Airway epithelial cell (primary cell): ENCODE measurements at places on chromosomes 5 and 9. TPM values are rescaled to one million over a fixed set of nuclear protein-coding genes. Genes with fewer than 3 reads are reported as not detected.

Gene LPCAT1
- 32.7 and 39.1 TPM in 2 replicates for total RNA-seq

Gene ENTPD2
- 1.1 and 1.4 TPM in 2 replicates for total RNA-seq

Gene PTPN3
- 13.4 and 15.9 TPM in 2 replicates for total RNA-seq

Gene PCDHA10
- total RNA-seq = not detected in 2 replicates
